ENCODE measurements at places on chromosomes 1 and 21.

DNA sequence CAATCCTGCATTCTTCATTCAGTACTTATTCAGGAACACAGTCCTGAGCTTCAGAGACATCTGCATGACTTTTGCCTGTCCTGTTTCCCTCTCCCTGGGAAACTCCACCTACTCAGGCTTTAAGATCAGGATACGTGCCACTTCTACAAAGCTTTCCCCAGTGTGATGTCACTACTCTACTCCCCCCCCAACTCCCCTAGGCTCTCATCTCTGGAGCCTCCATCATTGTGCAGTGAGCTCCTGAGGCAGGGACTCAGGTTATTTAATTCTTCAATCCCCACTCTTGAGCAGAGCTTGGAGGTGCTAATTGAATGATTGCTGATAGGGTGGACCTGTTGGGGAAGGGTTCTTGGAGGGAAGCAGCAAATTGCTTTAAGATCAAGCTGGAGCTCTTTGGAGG lies 1.2 kb downstream of the NT5C1A start:
- DNase-seq: no peak

GRCh38 chr1:71592646-71593274 lies 511.9 kb upstream of the ZRANB2 start:
- no peak for DNase-seq

GRCh38 chr1:232472485-232473041 lies 157.4 kb downstream of the SIPA1L2 start:
- peak; percentile 78 for DNase-seq

DNA sequence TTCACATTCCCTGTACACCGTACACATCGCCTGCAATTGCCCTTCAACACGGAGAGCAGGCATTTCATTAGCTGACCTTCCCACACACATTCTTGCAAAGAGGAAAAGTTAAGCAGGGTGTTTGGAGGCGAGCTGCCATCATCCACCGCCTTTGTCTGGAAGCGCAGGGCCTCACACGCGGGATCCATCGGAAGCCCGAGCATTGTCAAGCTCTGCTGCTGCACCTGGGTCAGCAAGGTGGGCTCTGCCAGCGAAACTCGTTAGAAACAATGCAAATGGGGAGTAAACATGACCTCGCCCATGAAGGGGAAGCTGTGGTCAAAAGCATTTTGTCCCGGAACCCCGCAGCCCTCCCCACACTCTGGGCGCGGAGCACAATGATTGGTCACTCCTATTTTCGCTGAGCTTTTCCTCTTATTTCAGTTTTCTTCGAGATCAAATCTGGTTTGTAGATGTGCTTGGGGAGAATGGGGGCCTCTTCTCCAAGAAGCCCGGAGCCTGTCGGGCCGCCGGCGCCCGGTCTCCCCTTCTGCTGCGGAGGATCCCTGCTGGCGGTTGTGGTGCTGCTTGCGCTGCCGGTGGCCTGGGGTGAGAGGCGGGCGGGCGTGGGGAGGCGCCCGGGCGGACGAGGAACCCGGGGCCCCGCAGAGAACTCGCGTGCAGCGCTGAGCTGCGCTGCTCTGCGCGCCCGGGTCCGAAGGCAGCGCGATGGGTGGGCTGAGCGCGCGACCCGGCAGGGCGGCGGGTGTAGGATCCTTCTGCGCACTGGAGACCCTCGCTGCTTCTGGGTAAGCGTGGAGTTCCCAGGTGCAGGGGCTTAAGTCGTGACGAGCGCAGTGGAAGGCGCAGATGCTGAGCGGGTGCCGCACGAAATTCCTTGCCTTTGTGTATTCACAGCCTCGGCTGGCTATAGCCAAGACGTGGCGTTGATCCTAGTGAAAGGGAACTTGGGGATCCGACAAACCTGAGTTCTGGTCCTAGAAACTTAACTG lies at the start of gene CR1:
TSS of gene CR1 (plus strand) at position 357 of the 992 bp plus-strand sequence. CDS start at position 468, 111 bp downstream.
- DNase-seq: no peak

GRCh38 chr1:234979296-234980279 lies 149.0 kb downstream of the TOMM20 start:
- DNase-seq: no peak

DNA sequence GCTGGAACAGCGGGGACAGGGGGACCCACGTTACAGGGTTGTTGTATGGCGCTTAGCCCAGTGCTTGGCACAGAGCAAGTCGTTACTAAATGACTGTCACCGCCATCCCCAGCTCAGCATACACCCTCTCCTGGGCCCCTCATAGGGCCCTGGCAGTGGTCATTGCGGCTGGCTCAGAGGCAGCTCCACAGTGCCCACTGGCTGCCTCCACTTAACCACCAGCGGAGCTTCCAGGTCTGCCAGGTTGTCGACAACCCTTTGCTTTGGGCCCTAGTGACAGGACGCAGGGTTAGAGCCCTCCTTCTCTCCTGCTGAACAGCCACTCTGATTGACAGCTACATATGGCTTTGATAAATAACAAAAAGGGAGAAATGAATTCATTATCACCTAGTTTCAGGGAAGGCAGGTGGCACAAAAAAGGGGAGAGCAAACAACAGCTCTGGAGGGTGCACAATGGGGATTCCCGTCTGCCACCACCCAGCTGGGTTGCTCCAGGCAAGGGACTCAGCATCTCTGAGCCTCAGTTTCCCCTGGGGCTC lies 4.8 kb downstream of the EFHD2 start:
- DNase-seq: no peak
